ENCODE measurements at places on chromosomes 1 and 21.

DNA sequence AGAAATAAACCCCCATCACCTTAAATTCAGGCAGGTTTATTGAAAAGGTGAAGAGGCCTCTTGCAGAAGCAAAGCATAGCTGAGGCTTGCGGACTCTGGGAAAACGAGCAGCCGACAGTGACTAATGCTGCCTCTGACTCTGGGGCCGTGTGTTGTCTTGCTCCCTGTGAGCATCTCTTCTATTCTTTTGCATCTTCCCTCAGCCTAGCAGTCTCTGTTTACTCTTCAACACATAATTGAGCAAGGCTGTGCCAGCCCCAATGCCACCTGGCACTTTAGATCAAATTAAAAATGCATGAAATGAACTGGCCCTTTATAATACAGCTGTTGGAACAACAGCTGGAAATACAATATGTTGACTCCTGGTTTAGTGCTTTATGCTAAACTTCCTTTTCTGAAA lies 18.4 kb upstream of the REG4 start:
- no peak for DNase-seq

GRCh38 chr1:3456449-3456963 lies 2.0 kb downstream of the ARHGEF16 start:
- no peak for DNase-seq

DNA sequence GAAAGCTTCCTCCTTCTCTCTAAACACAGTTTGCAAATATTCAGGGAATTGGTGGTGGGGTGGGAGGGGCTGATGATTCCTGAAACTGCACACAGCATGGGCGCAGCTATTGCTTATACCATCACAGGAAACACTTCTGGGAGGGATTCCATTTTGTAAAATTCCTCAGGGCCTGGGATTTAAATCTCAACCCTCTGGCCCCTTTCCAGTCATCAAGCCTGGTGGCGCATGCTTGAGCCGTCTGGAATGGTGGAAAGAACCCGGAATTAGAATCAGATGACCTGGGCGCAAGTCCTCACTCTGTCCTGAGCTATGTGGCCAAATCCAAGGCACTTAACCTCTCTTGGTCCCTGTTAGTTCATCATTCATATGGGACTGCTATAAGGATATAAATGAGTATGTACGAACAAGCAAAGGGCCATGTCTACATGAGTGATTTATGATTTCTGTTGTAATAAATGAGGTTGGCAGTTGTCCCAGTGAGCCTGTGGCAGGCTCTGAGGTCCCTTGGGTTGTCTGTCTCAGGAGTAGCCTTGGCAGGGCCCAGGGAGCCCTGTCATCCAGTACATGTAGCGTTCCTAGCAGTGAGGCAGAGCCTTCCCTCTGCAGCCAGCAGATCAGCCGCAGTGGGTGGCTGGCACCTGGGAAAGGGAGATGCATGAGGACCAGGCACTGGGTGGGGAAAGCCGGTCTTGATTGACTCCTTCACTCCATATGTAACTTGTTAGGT lies 72.0 kb downstream of the MAN1C1 start:
- no peak for DNase-seq

- DNase-seq: no peak
Observed at GRCh38 chr1:214698559-214698958, 95.6 kb downstream of the CENPF start.

DNA sequence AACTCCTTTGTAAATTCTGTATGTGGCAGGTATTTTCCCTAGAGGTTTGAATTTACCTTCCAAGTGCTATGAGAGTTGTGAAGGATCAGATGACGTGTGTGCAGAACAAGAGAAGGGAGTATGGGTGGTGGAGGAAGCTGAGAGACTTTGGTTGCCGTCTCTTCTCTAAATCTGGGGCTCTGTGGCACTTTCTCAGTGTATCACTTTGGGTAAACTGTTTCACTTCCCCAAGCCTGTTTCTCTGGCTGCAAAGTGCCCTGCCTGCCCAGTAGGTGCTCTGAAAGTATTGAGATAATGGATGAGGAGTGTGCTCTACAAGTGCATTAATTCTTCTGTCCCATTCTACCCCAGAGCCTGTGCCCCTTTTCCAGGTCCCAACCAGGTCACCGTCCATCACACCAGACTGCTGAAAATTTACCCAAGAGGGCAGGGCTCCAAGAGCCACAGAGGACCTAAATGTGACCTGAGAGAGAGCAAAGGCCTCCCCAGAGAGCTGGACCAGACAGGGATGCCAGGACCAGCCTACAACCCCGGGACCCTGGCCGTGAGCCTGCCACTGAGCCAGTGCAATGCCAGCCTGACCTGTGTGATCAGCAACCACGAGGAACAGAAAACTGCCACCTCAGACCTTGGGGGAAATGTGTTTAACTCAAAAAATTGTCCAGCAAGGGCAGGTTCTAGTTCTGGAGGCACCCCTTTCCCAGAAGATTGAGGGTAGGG lies 131.6 kb upstream of the ETV3 start:
- no peak for DNase-seq

- DNase-seq: peak; percentile 71
Observed at GRCh38 chr1:98794196-98794886, 132.8 kb downstream of the SNX7 start.

DNA sequence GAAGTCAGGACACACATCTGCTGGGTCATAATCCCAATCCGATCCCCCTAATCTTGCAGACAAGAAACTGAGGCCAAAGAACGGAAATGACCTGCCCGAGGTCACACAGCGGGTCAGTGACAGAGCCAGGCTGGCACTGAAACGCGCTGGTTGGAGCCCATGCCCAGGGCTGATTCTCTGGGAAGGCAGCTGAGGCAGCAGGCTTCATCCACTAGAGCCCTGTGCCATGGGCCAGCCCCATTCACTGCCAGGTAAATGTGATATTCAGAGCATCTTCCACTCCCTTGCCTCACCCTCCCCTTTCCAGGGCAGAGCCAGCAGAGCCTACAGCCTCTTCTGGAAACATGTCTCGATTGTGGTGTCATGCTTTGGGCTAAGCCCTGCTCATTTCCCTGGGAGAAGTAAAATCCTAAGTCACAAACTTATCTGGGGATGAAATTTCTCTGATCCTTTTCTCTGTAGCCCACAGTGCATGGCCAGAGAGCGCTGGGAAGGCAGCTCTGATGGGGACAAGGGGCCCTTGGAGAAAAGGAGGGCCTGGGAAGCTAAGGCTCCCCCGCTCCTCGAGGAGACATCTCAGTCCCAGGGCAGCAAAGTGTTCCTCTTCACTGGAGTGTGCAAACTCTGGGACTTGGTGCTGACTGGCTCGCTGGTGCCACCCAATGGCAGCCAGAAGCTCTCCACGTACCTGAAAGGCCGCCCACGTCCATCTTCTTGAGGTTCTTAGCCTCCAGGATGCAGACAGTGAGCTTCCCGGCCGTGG lies 110.4 kb downstream of the SYT2 start:
- peak; percentile 11 for DNase-seq

GRCh38 chr1:204227351-204227750 lies 13.6 kb upstream of the GOLT1A start:
- no peak for DNase-seq

DNA sequence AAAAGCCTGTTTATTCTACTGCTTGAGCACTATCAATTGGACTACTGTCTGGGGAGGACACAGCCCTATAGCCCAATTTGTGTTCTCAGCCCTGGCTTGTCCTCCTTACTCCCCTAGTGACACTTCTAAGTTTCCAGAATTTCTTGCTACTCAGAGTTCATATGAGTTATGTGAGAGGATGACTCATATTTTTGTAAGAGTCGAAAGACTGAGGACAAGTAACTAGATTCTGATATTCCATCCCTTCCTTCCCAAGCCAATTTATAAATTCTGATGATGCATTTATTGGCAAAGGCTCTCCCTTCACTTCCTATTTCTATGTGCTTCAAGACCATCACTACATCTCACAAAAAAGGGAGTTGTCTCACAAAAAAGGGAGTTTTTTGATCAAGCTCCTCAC lies 422.2 kb upstream of the DEPDC1 start:
- no peak for DNase-seq

GRCh38 chr1:21089731-21090130 lies 87.0 kb downstream of the EIF4G3 start:
- no peak for DNase-seq

All from CD4-positive, alpha-beta T cell treated with Interleukin-6 for 4 hours (primary cell).